ENCODE measurements at places on chromosomes 5 and 9. TPM values are rescaled to one million over a fixed set of nuclear protein-coding genes. Genes with fewer than 3 reads are reported as not detected.

Gene HAUS6
- 15.7 TPM for total RNA-seq

GRCh38 chr9:106417685-106418084 lies 445.3 kb upstream of the ZNF462 start:
- H3K36me3 ChIP-seq = peaks cover 6% of the 10 kb centered on the region
- no peak overlapping the region for H3K27ac ChIP-seq
- peaks cover 32% of the 10 kb centered on the region for H3K4me1 ChIP-seq
- no peak for DNase-seq
- H3K27me3 ChIP-seq = no peaks in the 10 kb centered on the region
- H3K4me3 ChIP-seq = no peak overlapping the region

- no peak overlapping the region for H3K27ac ChIP-seq
- H3K36me3 ChIP-seq = no peaks in the 10 kb centered on the region
- H3K27me3 ChIP-seq = peaks cover 88% of the 10 kb centered on the region
- H3K4me1 ChIP-seq = no peaks in the 10 kb centered on the region
Observed at GRCh38 chr9:90024409-90024808, 419.6 kb downstream of the GADD45G start.

DNA sequence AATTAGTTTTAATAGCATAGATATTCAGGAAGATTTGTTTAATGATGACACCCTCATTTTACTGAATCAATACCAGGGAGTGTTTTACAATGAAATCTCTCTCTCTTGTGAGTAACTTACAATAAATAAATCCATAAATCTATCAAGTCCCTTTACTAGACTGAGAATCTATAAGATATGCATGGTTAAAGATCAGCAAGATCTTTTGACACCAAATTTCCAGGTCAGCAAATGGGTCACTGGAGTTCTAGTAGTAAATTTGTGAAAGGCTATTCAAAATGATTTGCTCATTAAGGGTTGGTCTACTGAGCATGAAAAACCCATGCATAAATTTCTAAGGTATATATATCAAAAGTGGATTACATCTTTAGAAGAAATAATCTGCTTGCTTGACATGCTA lies 512.1 kb upstream of the ITGA1 start:
- H3K36me3 ChIP-seq = no peaks in the 10 kb centered on the region
- no peak overlapping the region for H3K27ac ChIP-seq
- H3K4me1 ChIP-seq = no peaks in the 10 kb centered on the region
- no peaks in the 10 kb centered on the region for H3K27me3 ChIP-seq

Gene CEMIP2
- 89.0 TPM for total RNA-seq

GRCh38 chr5:113022661-113023060 lies 46.1 kb downstream of the DCP2 start:
- peaks cover 56% of the 10 kb centered on the region for H3K4me1 ChIP-seq
- no peaks in the 10 kb centered on the region for H3K27me3 ChIP-seq
- no peak overlapping the region for H3K4me3 ChIP-seq
- no peak for DNase-seq

Gene PCDHGA7
- total RNA-seq = 0.73 TPM

GRCh38 chr5:55604611-55605067 lies 69.9 kb upstream of the PLPP1 start:
- H3K4me1 ChIP-seq = peaks cover 45% of the 10 kb centered on the region
- H3K4me3 ChIP-seq = no peak overlapping the region

DNA sequence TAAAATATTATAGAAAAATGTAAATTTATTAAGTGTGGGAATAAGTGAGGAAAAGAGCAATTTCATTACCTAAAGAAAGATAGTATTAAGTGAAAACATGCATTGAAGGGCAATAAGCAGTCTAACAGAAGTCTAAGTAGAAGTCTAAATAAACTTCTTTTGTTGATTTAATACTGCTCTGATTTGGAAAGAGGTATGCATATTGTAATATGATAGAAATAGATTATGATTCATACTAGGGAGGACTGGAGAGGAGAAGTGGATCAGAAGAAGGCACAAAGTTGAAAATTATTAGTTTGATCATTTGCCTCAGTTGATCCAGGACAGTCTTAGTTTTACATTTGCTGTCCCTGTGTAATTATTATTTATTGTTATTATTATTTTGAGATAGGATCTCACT lies 6.6 kb upstream of the ERBIN start:
- peaks cover 7% of the 10 kb centered on the region for H3K36me3 ChIP-seq
- H3K4me1 ChIP-seq = peaks cover 42% of the 10 kb centered on the region
- H3K27me3 ChIP-seq = no peaks in the 10 kb centered on the region
- H3K27ac ChIP-seq = no peak overlapping the region

Gene PCDHGA2
- total RNA-seq = not detected

DNA sequence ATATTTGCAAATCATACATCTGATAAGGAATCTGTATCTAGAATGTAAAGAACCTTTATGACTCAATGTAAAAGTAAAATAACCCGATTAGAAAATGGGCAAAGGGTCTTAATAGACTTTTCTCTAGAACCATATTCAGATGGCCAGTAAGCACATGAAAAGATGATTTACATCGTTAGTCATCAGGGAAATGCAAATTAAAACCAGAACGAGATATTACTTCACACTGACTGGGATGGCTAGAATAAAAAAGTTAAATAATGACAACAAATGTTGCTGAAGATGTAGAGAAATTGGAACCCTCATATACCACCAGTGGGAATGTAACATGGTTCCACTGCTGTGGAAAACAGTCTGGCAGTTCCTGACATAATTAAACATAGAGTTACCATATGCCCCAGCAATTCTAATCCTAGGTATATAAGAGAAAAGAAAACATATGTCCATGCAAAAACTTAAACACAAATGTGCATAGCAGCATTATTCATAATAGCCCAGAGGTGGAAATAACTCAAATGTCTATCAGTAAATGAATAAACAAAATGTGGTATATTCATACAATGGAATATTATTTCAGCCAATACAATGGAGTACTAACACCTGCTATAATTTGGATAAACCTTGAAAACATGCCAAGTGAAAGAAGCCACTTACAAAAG lies 100.4 kb upstream of the MAMDC2 start:
- H3K4me1 ChIP-seq = peaks cover 12% of the 10 kb centered on the region
- DNase-seq = no peak
- H3K36me3 ChIP-seq = peaks cover 4% of the 10 kb centered on the region
- H3K4me3 ChIP-seq = no peak overlapping the region
- no peaks in the 10 kb centered on the region for H3K27me3 ChIP-seq

Gene CRHBP
- total RNA-seq = not detected

DNA sequence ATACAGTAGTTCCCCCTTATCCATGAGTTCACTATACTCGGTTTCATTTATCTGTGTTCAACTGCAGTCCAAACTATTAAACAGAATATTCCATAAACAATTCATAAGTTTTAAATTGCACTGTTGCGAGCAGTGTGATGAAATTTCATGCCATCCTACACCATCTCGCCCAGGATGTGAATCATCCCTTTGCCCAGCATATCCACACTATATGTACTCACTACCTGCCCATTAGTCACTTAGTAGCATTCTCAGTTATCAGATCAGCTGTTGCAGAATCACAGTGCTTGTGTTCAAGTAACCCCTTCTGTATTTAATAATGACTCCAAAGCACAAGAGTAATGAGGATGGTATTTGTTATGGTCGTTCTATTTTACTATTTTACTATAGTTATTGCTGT lies 51.5 kb downstream of the SHOC1 start:
- H3K27me3 ChIP-seq = no peaks in the 10 kb centered on the region
- peak overlapping the region; percentile 26 for H3K4me3 ChIP-seq
- peak; percentile 47 for DNase-seq
- H3K36me3 ChIP-seq = peaks cover 10% of the 10 kb centered on the region

GRCh38 chr5:90830058-90830457 lies 271.5 kb downstream of the ADGRV1 start:
- H3K27ac ChIP-seq = no peak overlapping the region
- H3K27me3 ChIP-seq = no peaks in the 10 kb centered on the region
- no peaks in the 10 kb centered on the region for H3K36me3 ChIP-seq
- no peak for DNase-seq
- H3K4me3 ChIP-seq = no peak overlapping the region

DNA sequence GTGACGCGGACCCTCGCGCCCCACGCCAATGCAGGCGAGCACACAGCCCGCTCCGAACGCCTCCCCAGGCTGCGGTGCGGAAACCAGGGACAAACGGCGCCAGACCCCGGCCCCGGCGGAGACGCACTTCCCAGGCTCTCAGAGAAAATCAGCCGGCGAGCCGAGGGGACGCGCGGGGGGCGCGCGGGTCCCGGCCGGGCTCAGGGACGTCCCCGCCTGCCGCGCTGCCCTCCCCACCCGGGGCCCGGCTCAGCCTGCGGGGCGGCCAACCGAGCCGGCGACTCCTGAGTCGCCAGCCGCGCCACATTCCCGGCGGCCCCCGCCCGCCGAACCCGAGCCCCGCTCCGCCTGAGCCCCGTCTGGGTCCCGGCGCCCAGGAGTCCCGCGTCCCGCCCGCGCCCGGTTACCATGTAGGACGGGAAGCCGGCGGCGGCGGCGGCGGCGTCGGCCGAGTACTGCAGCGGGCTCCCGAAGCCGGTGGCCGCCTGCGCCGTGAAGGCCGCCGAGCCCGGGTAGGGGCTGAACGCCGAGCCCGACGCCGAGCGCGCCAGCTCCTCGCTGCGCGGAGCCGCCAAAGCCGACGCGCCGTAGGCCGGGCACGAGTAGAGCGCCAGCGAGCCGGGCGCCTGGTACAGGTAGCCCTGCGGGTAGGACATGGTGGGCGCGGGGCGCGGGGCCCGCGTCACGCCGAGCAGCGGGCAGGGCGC lies 566 bp downstream of the IRX2 start:
- H3K27me3 ChIP-seq = no peaks in the 10 kb centered on the region
- no peak overlapping the region for H3K4me3 ChIP-seq
- no peaks in the 10 kb centered on the region for H3K4me1 ChIP-seq
- peaks cover under 1% of the 10 kb centered on the region for H3K36me3 ChIP-seq
- no peak overlapping the region for H3K27ac ChIP-seq

- H3K4me1 ChIP-seq = no peaks in the 10 kb centered on the region
- H3K4me3 ChIP-seq = no peak overlapping the region
- no peaks in the 10 kb centered on the region for H3K36me3 ChIP-seq
Observed at GRCh38 chr5:40027400-40027799, 602.6 kb upstream of the DAB2 start.

- no peaks in the 10 kb centered on the region for H3K4me1 ChIP-seq
- H3K4me3 ChIP-seq = no peak overlapping the region
- H3K36me3 ChIP-seq = no peaks in the 10 kb centered on the region
- DNase-seq = no peak
- no peak overlapping the region for H3K27ac ChIP-seq
Observed at GRCh38 chr5:80798633-80799032, 143.8 kb upstream of the DHFR start.

Gene SPAG8
- total RNA-seq = 0.97 TPM

Measured in Calu3 (cell line).